ENCODE measurements at places on chromosomes 4 and X.

DNA sequence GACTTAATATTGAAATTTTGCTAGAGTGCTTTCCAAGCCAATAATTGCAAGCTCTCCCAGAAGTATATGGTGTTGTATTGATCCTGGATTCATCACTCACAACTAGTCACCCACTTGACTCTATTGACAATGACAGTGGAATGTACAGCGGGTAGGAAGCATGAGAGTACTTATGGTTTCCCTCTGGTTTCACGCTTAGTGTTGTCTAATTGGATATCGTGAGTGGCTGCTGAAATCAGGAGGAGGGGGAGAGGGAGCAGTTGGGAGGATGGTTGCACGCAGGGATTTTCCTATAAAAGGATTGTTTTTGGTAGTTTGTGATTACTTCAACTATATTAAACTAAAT lies 1819.5 kb upstream of the TENM3 start:
- DNase-seq = no peak

GRCh38 chr4:105828074-105828473 lies 67.2 kb upstream of the NPNT start:
- no peak for DNase-seq

DNA sequence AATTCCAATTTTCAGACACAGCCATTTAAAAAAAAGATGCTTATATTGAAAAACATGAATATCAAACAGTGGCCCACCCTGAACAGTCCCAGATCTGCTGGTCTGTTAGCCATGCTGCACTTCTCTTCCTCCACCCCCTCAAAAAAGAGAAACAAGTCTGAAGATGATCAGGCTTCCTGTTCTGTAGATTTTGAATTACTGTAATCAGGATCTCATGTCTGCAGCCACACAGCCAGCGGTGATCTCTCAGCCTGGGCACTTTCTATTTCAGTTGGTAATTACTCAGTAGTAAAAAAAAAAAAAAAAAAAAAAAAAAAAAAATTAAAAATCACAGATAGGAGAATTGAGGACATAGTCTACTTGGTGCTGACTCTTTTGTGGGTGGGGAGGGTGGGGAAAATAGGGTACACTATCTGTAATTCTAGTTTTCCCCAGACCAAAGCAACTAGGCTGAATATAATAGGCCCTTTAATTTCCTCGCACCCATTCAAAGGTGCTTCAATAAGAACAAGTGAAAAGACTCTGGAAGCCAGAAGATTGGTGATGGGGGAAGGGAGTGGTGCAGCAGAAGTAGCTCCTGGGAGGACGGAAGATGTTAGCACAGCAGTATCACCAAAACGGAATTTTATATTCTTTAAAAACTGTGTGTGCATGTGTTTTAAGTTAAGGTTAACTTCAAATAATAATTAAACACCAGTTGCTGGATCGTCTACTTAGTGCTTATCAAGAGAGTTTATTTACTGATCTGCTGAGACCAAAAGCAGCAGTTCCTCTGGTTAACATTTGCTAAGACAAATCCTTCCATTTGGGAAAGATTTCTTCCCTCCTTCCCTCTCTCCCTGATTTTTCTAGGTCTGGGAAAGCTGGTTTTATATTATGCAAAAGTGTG lies 47.0 kb downstream of the SPRY1 start:
- no peak for DNase-seq

DNA sequence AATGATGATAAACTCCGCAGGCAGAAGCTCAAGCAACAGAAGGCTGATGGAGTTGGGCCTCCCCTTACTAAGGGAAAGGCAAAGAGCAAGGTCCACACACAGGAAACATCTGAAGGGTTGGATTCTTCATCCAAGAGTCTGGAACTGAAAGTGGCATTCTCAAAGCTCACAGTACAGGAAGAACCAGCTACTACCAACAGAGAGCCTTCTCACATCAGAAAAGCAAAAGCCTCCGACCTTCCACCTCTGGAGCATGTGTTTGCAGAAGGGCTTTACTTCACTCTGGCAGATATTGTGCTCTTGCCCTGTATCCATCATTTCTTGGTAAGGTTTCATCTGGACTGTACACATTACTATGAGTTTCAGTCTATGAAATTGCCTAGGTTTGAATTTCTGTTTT lies 10.6 kb downstream of the GSTCD start:
- no peak for DNase-seq

DNA sequence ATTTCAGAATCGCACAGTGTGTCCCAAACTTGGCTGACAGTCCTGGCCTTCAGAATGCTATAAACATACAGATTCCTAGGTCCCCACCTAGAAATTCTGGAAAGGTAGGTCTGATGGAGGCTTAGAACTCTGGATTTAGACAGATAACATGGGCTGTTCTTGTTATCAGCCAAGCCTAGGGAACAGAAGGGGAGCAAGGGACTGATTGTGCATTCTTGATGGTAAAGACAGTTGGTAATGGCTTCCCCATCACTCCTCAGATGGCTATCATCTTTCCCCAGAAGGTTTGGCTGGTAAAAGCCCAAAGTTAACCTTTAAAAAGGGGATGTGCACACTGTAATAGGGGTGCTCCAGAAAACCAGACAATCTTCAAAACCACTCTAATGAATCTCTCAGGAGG lies 35.7 kb downstream of the DIPK2B start:
- DNase-seq = no peak

GRCh38 chr4:100823993-100824323 lies 306.1 kb upstream of the EMCN start:
- DNase-seq = no peak

DNA sequence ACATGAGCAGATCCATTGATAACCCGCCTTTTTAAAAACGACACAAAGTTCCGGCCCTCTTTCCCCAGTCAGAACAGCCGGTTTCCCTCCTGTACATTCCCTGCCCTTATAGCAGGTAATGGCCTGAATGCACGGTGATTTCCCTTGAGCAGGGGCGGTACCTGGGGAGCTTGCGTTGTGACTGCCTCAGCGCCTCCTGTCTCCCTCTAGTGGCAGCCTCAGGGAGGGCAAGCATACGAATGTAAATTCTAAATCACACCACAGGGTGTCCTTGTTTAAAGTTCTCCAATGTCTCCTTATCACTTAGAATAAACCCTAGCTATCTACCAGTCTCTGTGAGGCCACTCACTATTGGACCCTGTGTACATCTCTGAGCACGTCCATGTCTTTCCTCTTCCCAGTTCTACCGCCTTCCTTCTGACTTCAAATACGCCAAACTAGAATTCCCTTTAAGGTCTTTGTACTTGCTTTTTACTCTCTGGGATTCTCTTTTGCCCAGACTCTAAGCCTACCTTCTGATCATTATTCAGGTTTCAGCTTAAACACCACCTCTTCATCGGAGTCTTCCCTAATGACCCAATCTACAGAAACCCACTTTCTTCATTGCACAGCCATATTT lies 18.4 kb upstream of the LDB2 start:
- DNase-seq = peak; percentile 70

DNA sequence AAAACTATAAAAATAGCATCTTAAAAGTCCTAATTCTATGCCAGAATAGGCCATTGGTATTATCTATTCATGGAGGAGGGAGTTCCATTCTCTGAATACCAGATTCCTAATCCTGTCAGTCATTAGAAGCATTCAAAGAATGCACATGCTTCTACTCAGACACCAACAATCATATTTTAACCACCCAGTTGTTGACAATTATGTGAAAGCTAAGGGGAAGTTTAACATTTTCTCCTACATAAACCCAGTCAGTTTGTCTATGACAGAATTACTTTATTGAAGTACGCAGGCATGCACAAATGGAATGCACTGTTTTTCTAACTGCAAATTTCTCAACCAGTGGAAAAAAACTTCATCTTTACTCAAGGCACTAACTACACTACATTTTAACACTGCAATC lies 69.6 kb upstream of the MTNR1A start:
- no peak for DNase-seq

GRCh38 chrX:130726661-130727060 lies 176.3 kb downstream of the ENOX2 start:
- no peak for DNase-seq

GRCh38 chrX:136650811-136651210 lies 2.9 kb downstream of the CD40LG start:
- DNase-seq = no peak

DNA sequence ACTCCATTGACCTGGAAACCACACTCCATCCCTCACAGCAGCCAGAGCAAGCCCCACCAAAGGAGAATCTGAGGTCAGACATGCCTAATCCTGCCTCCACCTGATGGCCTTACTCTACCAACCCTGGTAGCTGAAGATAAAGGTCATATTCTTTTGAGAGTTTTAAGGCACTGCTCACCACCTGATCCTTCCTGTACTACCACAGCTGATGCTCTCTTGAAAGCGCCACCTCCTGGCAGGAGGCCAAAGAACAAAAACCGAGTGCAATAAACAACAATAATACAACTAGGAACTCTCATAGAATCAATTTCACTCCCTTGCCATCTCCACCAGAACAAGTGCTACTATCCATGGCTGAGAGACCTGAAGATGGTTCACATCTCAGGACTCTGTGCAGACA lies 301.6 kb downstream of the NAF1 start:
- no peak for DNase-seq

DNA sequence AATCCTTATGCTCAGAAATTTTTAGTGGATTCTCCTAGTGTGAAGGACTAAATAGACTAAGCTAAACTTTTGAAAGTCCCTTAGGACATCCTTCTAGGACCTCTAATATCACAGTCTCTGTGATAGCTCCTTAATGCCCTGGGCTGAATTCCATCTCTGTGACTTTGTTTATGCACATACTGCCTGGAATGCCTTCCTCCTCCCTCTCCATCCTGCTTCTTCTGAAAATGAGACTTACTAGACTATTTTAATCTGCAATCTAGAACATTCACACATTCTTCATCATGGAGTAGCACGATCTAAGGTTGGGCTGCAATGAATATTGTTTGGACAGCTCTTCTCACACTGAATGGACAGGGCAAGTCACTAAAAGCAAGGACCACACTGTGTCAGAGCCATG lies 65.0 kb upstream of the MSX1 start:
- DNase-seq = no peak

- peak; percentile 10 for DNase-seq
Observed at GRCh38 chrX:103343105-103343504, 13.1 kb downstream of the TCEAL7 start.

GRCh38 chr4:101114936-101115372 lies 232.4 kb downstream of the PPP3CA start:
- DNase-seq = no peak

DNA sequence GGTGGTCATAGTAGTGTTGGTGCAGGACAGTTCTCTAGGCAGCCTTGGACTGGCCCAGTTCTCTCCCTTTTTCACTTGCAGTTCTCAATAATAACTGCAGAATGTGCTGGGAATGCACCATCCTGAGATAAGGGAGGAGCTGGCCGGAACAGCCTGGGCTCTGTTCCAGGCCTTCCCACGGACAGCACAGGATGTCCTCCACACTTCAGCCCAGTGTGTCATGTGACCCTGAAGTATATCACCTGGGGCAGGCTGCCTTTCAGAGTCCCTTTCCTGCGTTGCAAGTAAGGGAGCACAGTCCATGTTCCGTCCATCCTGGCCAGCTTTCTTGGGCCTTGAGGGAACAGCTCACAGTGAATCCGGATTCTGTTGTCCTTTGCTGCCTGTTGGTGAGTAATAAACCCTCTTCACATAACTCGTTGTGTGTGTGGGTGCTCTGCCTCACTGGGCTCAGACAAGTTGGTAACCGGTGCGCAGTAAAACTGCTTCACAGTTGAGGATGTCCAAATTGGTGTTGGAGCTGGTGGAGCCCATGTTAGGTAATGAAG lies 32.3 kb upstream of the BBS12 start:
- no peak for DNase-seq

GRCh38 chr4:140156529-140157171 lies 2.7 kb upstream of the MAML3 start:
- peak; percentile 54 for DNase-seq

DNA sequence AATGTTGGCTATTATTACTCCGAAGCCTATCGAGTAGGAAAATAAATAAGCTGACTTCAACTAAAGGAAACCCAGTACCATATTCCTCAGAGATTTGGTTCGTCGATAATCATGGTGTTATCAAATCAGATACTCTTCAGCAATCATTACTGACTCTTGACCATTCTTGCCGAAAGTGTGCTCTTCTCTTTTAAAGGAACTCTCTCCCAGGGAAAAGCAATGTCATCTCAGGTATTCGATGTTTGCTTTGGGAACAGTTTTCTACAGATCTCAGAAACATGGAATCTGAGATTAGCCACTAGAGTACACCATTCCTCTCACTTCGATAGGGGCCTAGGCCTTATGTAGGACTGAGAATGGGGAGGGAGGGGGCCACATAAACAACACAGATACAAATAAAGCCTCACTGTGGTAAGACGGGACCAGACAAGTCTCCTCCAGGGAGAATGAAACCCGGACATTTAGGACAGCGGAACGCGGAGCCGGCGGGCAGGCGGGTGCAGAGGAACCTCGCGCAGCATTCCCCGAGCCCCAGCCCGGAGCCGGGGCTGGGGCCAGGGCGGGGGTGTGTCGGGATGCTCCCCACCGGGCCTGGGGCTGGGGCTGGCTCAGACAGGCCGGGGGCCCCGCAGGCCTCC lies 581 bp downstream of the DNAJB14 start:
- no peak for DNase-seq

- no peak for DNase-seq
Observed at GRCh38 chr4:85656759-85657505, 182.0 kb downstream of the ARHGAP24 start.

GRCh38 chr4:2075987-2076907 lies 17.1 kb downstream of the NAT8L start:
- no peak for DNase-seq

GRCh38 chrX:63658920-63659319 lies 126.1 kb downstream of the ARHGEF9 start:
- no peak for DNase-seq

DNA sequence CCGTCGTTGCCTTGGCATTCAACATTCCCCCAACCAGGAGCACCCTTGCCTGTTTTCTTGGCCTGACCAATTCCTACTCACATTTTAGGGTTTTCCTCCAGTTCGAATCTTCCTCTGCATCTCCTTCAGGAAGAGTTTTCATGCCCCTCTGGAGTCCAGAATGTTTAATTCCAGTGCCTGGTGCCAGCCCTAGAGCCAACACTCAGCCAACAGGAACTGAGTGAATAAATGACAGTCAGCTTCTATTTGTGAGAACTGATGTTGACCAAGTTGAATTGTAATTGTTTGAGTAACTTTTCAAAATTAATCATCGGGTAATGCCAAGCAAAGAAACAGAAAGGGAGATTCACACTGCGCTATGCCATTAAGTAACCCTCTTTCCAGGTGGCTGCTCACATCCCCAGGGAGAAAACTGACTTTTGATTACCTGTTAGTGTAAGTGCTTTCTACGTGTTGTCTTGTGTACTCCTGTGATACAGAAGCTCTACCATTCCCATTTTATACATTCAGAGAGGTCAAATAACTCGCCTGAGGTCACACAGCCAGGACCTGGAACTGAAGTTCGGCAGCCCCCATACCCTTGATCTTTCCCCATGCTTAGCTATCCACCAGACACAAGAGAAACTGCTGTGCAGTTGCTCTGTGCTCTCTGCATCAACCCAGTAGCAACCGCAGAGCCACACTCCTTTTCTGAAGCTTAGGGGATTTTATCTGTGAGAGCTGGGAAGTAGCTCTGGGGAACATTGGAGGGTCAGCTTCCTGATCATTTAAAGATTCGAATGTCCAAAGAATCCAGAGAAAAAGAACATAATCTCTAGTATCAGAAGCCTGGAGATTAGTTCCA lies 19.0 kb upstream of the SLC2A9 start:
- no peak for DNase-seq
